NCI-H1105 (cell line): ENCODE measurements at places on chromosomes 11 and 22.

DNA sequence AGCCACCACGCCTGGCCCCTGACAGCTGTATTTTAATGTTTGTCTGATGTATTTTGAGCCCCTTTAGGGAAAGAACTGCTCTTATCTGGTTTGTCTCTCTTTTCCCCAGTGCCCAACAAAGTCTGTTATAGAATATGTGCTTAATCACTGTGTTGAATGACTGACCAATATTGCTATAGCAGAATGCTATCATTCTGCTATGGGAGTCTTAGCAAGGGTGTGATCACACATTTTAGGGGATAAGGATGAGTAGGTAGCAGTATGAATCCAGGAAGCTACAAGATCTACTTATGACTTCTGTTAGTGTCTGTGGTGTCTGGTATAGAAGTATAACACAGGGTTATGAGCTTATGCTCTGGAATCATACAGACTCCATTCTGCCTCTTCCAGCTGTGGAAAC, 117.5 kb upstream of the RRM1 start:
- DNase-seq = no peak

DNA sequence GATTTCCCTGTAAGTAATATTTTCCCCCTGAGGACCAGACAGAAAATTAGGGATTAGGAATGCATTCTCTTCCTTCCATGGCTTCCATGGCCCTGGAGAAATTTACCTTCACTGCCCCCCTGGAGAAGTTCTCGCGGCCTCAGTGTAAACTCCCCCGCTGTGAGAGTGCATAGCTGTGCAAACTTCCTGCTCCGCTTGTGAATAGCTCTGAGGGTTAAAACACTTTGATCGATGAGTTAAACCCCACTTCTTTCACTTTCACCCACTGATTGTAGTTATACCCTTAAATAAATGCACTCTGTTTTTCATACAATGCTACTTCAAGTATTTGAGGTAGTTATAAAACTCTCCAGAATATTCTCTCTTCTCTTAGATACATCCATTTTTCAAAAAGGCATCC, 190.8 kb downstream of the DSCAML1 start:
- no peak for DNase-seq

DNA sequence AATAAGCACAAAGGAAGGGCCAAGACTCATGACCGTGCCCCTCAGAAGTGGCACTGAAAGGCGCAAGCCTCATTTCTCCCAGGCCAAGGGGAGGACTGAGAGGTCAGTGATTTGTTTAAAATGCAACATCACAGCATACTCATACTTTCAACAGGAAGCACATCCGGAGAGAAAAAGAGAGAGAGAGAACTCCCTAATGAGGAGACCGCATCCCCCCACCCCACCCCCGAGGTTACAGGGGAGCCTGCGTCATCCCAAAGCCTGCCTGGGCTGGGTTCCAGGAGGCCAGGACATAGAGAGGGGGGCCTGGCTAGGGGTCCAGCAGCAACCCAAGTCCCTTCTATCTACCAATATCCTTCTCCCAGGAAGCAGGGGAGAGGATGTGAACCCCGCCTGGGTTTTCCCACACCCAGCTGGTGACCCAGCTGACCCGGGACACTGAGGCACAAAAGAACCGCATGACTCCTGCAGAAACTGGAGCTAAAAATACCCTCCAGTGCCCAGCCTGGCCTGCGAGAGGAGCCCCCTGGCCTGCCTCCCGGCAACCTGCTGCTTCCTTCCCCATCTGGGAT, 3.8 kb downstream of the CSNK1E start:
- DNase-seq = no peak

DNA sequence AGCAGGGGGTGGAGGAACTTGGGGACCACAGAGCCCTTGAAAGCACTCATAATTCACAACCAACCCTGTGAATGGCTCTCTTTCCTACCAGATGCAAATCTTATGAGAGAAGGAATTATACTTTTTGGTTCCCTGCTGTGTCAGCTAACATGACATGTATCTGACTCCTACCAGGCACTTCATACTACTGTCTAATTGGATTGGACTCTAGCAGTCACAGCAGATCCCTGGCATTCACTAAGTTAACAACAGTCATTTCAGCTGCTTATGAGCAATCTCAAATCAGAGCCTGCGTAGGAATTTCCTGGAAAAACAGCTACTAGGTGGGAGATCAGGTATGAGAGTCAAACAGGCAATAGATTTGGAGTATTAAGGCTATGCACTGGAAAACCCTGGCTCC, 11.1 kb upstream of the ENDOD1 start:
- DNase-seq = no peak

DNA sequence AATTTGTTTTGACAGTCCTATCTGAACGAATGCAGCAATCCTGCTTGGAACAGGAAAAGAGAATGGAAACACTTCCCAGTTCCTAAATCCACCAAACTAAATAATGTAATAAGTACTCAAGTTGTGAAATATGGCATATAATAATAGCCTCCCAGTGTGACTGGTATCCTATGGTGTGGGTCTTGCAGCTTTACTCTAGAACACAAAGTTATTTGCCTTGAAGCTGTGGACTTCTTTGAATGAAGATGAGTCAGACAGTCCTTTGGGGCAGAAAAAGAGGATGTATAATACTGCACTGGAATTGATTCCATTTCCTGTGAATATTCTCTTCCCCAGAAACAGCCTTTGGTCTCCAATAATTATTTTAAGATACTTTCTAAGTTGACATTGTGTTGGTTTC, 887.0 kb downstream of the KCNA4 start:
- no peak for DNase-seq

GRCh38 chr22:47168900-47169800, 406.7 kb downstream of the TBC1D22A start:
- DNase-seq = no peak

- no peak for DNase-seq
These were observed 2.3 kb downstream of the CCDC86 start for GRCh38 chr11:60844045-60844869.

- no peak for DNase-seq
These were observed 19.3 kb upstream of the MPPED1 start for GRCh38 chr22:43392385-43392989.

GRCh38 chr11:911031-911889, 650 bp upstream of the CHID1 start:
- DNase-seq = peak; percentile 34

DNA sequence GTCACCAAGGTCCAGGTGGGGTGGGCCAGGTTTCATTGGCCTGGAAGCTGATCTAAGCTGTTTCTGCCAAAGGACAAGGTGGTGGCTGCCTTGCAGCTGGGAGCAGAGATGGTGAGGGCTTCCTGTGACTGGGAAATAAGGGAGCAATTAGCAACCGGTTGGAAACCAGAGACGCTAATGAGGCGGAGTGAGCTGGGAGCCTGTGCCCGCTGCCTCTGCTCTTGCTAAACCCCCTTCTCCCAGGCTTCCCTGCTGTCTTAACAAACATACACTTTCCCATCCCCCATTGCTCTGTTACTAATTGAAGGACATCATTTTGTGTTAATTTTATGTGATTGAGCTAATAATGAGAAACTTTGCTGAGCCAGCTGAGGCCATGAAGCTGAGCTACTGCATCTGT, 121.8 kb downstream of the INSC start:
- no peak for DNase-seq

GRCh38 chr22:23302171-23303002, 122.1 kb downstream of the BCR start:
- DNase-seq = no peak

GRCh38 chr11:109730669-109731068, 308.7 kb downstream of the C11orf87 start:
- DNase-seq = no peak
